Occipital lobe (tissue), 3 donors: ENCODE measurements at places on chromosomes 4 and X. TPM values are rescaled to one million over a fixed set of nuclear protein-coding genes. Genes with fewer than 3 reads are reported as not detected.

The DDX53 gene
- not detected for total RNA-seq

The CXXC4 gene
- 128 TPM for total RNA-seq

The BMX gene
- 1.2 TPM for total RNA-seq

The CXCL5 gene
- total RNA-seq: 0.16 TPM

The PRRG1 gene
- 6.4 TPM for total RNA-seq
